ENCODE measurements at places on chromosomes 5 and 9. TPM values are rescaled to one million over a fixed set of nuclear protein-coding genes. Genes with fewer than 3 reads are reported as not detected.

The TICAM2 gene
- 0.85 TPM for total RNA-seq

The CRHBP gene
- total RNA-seq: not detected

The ZDHHC12 gene
- total RNA-seq: 51.7 TPM

The TRPM3 gene
- not detected for total RNA-seq

The CNTNAP3 gene
- total RNA-seq: not detected

The CHSY3 gene
- not detected for total RNA-seq

Data from activated T-helper 2 cell treated with anti-CD3 and anti-CD28 coated beads, Interferon-gamma antibody, Interleukin-2, Interleukin-4, amounts not matched to agents 10 μg/mL and 5 μg/mL and 100 μg/mL, durations not matched to agents 14 hours and 24 hours and 36 hours (primary cell).